ENCODE measurements at places on chromosomes 11 and 22.

DNA sequence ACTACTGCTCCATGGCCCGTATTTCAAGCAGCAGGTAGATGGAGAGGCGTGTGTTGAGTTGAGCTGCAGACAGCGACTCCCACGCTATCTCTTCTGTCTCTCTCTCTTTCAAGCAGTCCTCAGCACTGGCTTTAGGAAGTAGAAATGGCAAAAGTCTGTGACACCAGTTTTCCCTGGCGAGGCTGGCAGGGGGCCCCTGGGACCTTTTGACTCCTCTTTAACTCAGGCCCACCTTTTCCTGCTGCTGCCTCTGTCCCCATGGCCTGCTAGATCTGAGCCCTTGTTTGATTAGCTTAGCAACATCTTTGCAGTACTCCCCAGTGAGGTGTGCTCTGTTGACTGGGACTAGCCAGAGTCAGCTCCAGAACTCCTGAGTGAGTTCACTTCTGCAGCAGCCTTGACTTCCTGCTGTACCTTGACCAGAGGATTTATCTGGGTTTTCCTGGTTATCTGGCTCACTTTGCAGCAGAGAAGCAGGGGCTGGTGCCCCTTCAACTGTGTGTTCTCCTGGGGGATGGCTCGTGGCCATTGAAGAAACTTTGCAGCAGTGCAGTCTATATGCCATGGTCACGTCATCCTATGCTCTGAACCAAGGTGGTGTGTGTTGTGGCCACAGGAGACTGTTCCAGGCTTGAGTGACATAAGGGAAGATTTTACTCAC lies 183.9 kb downstream of the DBX1 start:
- no peak for DNase-seq

DNA sequence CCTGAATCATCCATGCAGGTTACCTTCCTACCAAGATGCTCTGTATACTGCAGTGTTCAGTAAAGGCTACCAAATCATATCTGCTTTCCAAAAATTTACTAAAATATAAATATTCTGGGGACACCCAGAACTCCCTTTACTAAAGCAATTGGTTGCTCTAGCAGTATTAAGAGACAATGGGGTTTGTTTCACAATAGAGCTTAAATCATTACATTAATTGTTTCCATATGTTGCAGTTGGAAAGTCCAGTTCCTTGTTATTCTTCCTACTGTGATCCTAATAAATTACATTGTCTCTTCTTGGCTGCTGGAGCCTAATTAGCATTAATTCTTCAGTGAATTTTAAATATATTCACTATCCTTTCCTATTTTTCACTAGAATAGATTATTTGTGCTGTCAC lies 316.0 kb upstream of the MTNR1B start:
- DNase-seq = no peak

DNA sequence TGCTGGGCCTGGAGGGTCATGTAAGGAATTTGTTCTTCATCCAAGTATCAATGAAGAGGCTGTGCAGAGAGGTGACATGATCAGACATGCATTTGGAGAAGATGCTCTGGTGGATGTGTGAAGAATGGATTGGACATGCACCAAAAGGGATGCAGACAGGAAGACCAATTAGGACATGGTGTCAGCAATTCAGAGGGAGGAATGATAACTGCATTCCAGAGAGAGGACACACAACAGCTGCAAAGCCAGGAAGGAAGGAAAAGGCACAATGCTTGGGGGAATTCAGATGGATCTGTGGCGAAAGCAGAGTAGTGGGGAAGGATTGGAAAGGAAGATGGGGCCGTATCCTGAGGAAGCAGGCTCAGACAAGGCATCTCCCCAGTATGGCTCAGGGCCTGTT lies 5.2 kb upstream of the ARRB1 start:
- no peak for DNase-seq

DNA sequence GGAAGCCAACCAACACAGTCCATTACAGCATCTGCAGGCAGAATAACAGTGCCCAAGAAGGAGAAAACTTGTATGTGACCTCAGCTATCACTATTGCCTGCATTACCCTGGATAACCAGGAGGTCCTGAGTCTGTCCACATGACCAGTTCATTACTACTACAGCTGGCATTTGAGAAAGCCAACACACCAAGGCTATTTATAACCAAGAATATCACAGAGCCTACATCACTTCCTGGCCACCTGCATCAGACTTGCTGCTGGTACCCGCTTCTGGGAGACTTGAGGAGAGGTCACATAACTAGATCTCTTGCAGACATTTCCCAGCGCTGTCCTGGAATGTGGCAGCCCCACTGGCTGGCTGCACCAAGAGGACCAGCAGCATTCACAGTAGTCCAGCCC lies 11.1 kb upstream of the OR56B4 start:
- no peak for DNase-seq

DNA sequence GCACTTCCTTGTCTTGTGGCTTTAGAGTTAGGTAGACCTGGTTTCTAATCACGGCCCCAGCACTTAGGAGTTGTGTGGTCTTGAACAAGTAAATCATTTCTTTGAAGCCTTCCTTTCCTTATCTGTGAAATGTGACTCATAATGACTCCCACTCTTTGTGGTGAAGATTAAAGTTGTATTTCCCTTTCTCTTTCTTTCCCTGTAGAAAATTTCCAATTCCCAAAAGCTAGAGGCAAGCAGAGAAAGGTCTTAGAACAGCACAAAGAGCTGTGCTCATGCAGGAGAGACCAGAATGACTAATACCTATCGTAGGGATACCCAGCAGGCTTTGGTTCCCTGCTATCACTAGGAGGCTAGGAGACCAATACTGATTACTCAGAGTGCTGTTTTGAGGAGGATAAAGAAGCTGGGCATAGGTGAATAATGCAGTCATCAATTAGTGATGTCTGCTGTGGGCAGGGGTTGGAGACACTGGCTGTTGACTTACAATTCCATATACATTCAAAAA lies 270.7 kb upstream of the SYN3 start:
- peak; percentile 89 for DNase-seq

DNA sequence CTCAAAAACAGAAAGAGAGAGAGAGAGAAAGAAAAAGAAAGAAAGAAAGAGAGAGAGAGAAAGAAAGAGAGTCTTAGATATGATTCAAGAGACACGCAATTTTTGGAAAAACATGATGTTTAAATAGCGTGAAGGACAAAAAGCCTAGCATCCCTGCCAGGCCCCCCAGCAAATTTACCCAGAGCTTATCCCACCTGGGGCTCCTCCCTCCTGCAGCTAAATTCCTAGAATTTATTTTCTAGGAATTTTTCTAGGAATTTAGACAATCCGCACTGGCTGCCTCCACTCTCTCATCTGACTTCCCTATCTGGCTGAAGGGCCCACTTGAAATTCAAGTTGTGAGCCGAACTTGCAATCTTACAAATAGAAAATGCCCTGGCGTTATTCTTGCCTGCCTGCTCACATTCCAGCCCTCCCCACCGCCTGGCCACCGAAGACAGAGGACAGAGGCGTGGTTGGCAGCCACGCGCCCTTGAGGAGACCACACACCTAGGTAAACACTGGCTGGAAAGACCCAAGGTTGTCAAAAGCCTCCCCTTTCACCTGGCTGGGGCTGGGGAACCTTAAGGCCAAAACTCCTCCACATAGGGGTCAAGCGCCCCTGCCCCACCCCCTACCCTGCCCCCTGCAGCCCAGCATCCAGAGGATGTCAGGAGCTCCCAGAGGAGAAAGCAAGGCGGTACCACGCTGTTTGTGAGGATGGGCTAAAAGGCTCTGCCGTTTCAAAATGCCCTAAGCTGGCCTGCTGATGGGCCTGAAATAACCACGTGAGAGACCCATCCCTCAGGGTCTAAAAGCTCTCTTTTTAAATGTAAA lies 42.2 kb downstream of the AHNAK start:
- DNase-seq = no peak

- DNase-seq = no peak
These were observed 472.3 kb downstream of the BRD1 start for GRCh38 chr22:49355211-49355920.

GRCh38 chr11:23789938-23790371 lies 706.9 kb upstream of the LUZP2 start:
- peak; percentile 26 for DNase-seq

GRCh38 chr11:75667831-75668450 lies 897 bp downstream of the MAP6 start:
- DNase-seq = no peak

GRCh38 chr22:24071686-24072085 lies 60.6 kb downstream of the CABIN1 start:
- DNase-seq = no peak

GRCh38 chr22:20080445-20080775 lies 369 bp downstream of the DGCR8 start:
- no peak for DNase-seq

DNA sequence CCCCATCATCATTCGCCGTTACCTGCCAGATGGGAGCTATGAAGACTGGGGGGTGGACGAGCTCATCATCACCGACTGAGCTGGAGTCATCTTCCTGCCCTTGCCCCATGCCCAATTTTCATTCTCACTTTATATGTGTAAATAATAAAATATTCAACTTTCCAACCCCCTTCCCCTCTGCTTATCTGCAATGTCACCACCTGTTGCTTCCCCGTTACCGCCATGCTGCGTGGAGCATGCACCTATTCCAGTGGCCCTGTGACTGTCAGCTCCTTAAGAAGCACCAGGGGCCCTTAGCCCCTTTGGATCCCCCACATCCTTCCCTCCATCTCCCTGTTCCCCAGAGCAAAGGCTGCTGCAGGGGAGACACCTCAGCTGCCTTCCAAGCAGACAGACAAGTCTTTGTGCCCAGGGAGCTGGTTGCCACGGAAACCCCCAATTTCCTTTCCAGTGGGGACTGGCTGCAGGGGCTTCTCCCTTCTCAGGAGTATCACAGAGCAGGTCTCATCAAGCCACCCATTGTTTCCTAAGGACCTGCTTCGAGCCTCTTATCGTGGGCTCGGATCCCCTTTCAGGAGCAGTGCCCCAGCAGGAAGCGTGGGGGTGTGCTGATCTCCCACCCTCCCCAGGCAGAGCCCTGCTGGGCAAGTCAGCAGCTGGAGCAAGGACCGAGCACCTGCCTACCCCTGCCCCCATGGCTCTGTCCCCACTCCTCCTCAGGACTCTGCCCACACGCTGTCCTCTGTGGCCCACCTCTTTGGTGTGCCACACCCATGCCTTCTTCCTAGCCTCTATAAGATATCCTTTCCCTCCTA lies 14.3 kb downstream of the POLR2F start:
- DNase-seq = no peak

DNA sequence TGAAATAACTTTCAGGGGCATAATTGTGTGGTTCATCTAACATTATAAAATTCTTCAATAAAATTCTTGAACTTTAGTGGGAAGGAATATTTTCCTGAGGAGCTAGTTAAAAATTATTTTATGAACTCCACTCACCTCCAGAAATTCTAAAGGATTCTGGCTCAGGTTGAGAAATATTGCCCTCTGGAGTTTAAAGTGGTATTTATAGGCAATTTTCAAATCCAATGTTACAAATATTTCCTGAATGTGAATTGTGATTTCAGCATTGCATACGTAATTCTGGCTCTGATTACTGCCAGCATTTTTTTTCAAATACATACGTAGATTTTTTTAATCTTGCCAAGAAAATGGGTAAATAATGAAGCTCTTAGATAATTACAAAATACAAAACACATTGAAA lies 598.2 kb upstream of the ANO3 start:
- DNase-seq = no peak

DNA sequence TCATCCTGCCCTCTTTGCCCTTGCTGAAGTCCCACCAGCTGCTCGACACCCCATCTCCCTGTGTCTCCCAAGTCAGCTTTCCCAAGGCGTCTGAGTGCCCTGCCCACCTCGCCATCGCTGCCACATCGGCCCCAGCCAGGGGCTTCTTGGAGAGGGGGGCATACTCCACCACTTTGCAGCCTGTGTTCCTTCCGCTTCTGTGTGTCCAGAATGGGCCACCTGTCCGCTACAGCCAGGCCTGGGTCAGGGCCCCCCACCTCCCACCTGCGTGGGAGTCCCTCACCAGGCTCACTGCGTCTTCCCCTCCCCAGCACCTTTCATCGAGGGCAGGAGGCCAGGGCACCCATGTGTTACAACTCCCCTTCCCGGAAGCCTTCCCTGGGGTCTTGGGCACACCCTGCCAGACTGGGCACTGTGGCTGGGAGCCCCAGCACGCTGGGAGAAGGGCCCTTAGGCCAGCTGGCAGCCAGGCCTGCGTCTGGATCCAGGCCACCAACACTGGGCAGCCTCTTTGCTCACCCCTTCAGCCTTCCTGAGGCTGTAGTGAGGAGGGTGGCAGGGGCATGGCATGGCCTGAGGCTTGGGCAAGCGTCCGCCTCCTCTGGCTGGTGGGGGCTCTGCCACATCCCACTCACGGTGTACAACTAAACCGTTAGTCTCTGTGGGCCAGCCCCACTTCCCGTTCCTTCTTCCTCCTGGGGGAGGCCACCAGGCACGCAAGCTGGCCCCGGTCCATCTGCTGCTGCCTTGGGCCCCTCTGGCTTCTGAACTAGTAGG lies 13.4 kb downstream of the CPT1A start:
- DNase-seq = no peak

- DNase-seq = no peak
These were observed 22.7 kb upstream of the SCUBE1 start for GRCh38 chr22:43365715-43366440.

DNA sequence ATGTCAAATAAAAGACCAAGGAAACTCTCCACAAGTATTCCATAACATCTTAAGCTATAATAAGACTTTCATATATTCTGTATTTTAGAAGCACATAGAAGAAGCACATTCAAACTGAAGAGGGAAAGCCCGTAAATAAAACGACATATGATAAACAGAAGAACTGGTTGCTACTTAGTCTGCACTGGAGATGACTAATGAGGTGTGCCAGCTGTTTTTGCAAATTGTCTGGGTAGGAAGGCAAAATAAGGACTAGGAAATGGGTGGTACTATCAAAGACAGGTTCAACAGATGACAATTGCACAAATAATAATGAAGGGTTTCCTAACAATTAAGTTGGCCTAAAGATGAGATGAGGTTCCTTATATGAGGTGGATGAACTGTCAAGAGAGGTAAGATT lies 593.2 kb upstream of the CCDC179 start:
- no peak for DNase-seq

DNA sequence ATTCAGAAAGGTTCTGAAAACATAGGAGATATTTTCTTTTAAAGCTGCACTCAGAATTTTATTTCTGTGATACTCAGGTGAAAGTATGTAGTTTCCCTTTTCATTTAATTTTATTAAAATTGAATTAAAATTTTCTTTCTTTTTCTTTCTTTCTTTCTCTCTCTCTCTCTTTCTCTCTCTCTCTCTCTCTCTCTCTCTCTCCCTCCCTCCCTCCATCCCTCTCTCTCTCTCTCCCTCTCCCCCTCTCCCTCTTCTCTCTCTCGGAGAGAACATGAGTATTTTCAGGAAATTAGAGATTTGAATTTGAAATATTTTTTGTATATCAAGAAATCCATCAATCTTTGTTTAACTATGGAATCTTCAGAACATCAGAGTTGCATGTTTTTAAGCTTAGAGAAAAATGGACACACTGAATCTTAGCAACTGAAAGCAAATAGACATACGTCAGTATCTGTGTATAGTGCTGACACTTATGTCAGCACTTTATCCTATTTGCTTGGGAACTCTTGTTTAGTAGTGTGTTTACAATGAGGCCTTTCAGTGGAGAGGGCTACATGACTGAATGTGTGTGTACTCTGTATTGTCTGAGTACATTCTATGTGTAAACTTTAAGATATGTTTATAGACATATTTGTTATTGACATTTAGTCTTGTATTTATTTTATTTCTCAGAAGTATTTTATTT lies 44.5 kb downstream of the PDE3B start:
- DNase-seq = no peak

GRCh38 chr11:975827-976226 lies 50.2 kb downstream of the AP2A2 start:
- no peak for DNase-seq

All from kidney epithelial cell (primary cell).